CD14-positive monocyte (primary cell): ENCODE measurements at places on chromosomes 4 and X. TPM values are rescaled to one million over a fixed set of nuclear protein-coding genes. Genes with fewer than 3 reads are reported as not detected.
A peak's percentile ranks its signal among the peaks of the same experiment; 100 is the strongest.

The GNRHR gene
- not detected for polyA plus RNA-seq

The PNPLA4 gene
- polyA plus RNA-seq, result 5.5 and 7.1 TPM in 2 replicates

The PALLD gene
- polyA plus RNA-seq, result 9.9 TPM

The NAA11 gene
- not detected in 2 replicates for polyA plus RNA-seq

The RASL11B gene
- polyA plus RNA-seq, result 0.05 TPM in 1 of 2 replicates, not detected in the other

The POLA1 gene
- 1.4 TPM for polyA plus RNA-seq

The SPRY1 gene
- 3.7 TPM for polyA plus RNA-seq

The FAT4 gene
- polyA plus RNA-seq, result not detected in 2 replicates

The PARM1 gene
- 0.13 and 0.27 TPM in 2 replicates for polyA plus RNA-seq

GRCh38 chr4:20684852-20685763 is 15.2 kb upstream of the PACRGL start:
- DNase-seq, result peak; percentile 24

DNA sequence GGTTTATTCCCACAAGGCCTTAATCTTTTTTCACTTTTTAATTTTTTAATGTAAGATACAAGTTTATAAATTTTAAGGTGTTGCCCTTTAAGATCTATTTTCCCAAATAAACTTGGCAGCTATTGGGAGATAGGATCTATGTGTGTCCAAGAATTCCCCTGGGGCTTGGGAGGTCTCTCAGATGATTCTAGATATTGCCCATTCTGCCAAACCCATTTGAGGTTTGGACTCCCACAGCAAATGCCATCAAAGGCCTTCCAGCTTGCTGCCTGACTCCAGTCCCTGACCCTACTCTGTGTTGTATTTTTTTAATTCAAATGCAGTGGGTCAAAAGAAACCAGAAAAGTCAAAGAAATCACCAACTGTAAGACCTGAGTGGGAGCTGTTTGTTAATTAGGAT is 120.0 kb upstream of the CHRDL1 start:
- DNase-seq, result no peak

- no peak for DNase-seq
Measured at GRCh38 chrX:27590044-27590443, at the start of gene DCAF8L2. Gene DCAF8L2, plus strand, starts transcription at chrX:27590344. Its CDS starts 156,552 bp downstream, at chrX:27746896.

- DNase-seq, result no peak
Measured at GRCh38 chr4:97300561-97300960, 842.7 kb downstream of the STPG2 start.

DNA sequence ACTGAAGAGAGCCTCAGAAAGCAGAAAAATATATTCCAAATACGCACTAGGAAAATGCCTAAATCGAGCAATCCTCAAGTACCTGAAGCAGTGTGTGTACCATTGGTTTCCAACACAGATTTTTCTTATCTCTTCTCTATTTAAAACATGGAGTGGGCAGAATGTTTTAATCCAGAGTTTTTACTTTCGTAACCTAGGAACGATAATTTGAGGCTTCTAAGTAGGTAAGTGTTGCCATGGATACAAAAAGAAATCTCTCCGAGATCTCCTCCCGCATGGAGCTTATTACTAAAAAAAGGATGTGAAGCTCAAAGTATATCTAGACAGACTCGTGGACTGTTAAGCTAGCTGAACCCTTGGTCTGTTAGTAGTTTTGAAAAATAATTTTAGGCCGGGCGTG is 23.0 kb upstream of the OTUD4 start:
- DNase-seq, result no peak

GRCh38 chr4:76607266-76607799 is 172.3 kb downstream of the SHROOM3 start:
- no peak for DNase-seq

DNA sequence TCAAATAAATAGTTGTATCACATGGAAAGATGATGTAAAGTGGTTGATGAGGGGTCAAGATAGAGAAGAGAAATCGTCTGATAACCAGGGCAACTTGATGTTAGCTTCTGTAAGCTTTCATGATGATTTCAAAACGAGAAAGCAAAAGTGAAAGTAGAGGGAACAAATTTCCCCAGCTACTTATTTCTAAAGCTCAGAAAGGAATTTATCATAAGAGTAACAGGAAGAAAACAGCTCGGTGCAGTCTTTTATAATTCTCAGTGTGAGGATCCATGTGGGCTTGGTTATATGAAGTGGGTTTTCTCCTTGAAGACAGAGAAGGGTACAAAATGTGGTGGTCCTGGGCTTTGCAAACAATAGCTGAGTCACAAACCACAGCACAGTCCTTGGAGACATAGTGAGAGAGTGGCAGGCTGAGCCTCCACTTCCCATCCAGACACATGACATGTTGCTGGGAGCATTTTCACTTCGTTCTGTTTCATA is 32.1 kb upstream of the GLRA2 start:
- peak; percentile 3 for DNase-seq

DNA sequence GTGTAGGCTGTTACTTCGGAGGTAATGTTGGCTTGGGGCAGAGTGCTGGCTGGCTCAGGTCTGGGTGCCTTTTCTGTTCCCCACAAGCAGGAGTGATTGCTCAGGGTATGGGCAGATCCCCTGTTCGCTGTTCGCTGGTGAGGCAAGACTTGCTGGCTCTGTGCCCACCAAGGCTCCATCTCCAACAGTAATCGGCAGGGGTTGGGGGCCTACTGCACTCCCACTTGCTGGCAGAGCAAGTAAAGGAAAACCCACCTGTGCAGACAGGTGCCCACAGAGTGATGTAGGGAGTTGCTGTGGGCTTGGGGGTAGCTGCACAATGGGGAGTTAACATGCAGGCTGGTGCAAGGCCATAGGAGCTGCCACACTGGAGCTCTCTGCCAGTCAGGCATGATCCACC is 8.0 kb upstream of the TMSB15C start:
- DNase-seq, result no peak

GRCh38 chr4:48046059-48046458 is 29.5 kb downstream of the NIPAL1 start:
- DNase-seq, result no peak

DNA sequence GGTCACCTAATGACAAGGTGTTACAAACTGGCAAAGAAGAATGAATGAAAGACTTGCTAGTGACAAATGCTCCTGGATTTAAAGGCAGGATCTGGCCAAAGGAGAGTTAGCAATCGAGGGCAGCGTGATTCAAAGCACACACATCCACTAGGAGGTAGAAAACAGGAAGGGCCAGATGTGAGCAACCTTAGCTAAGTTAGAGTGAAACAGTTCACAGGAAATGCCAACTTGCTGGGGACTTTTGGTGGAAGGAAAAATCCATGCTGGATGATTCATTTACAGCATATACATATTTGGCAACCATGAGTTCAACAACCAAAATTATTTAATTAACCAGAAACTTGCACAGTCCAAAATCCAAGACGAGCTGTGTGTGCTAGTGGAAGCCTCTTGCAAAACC is 276.9 kb downstream of the PTTG2 start:
- DNase-seq, result peak; percentile 80

DNA sequence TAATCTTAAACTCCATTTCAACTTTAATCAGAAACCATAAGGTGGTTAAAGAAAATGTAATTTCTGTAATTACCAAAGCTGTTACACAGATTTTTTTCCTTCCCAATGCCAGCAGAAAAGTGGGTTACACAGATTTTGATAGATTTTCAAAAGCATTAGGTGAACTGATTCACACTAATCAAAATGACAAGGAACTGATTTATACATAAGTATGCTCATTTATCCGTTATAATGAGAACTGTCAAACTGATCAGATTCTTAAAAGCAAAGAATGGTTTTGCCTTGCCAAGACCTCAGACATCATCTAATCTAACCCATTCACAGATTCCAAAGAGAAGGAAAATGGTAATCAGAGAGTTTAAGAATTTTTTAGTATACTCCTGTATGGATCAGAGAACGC is 5.2 kb downstream of the UGDH start:
- DNase-seq, result no peak

DNA sequence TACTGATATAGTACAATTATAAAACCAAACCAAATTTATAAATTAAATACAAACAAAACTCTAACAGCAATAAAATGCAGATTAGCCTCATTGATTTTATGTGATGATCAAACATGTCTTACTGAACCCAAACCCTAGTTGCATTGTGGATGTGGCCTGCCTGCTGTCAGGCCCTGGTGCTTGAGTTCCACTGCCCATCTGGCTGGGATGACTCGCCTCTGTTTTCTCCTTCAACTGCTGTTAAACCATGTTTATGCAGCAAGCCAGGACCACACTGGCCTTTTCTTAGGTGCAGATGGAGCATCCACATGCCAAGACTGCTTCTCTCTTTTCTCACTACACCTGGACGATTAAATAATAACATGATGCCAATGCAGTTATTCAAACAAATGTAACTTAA is 22.6 kb downstream of the NAP1L5 start:
- no peak for DNase-seq

DNA sequence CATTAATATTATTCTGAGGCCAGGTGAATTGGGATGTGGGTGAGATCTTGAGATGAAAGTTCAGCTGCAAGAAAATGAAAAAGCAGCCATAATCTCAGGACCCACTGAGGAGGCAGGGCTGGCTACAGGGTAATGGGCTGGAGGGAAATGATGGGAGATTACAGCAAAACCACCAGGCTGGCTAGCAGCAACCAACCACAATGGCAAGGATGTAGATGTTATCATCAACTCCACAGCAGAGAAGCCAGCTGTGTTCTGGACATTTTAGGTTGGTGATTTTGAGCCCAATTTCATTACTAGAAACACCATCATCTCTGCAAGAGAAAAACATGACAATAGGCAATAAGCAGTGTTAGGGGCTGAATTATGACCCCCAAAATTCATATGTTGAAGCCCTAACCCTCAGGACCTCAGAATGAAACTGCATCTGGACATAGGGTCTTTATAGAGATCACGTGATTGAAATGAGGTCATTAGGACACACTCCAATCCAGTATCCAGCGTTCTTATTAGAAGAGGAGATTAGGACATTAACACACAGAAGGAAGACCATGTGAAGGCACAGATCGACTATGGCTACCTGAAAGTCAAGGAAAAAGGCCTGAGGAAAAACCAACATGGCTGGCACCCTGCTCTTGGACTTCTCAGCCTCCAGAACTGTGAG is 139.8 kb upstream of the KIT start:
- no peak for DNase-seq

- no peak for DNase-seq
Measured at GRCh38 chrX:18938710-18939109, 45.2 kb downstream of the PHKA2 start.

DNA sequence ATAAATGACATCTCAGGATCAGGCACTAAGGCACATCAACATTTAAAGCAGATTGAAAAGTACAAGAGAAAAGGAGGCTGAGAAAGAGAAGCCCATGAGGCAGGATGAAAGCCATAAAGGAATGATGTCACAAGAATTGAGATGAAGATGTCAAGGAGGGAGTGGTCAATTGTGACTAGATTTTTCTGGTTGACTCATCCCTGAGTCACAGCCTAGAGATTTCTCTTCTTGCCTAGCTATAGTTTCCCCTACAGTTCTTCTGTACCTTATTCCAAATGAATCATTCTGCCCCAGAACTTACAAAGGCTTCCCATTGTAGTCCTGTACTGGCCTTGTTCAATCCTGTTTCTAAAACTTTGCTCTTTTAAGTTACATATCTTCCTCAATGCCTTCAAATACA is 3.4 kb upstream of the USP53 start:
- DNase-seq, result peak; percentile 81

DNA sequence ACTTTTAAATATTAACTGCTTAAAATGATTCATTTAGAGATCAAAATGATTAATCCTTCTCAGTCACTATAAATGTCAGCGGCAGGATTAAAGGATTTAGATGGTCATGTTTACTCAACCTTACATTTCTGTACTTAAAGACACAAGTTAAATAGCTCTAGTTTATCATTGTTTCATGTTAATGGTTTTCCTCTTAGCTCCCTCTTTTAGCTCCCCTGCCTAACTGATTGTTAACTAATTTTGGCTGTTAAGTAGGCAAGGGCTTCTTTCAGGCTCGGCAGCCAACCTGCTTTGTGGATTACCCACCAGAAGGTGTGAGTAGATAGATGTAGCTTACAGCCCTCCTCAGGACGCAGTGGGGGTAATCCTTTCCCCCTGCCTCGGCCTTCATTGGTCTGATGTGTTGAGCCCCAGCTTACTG is 96.0 kb downstream of the TENM3 start:
- no peak for DNase-seq

DNA sequence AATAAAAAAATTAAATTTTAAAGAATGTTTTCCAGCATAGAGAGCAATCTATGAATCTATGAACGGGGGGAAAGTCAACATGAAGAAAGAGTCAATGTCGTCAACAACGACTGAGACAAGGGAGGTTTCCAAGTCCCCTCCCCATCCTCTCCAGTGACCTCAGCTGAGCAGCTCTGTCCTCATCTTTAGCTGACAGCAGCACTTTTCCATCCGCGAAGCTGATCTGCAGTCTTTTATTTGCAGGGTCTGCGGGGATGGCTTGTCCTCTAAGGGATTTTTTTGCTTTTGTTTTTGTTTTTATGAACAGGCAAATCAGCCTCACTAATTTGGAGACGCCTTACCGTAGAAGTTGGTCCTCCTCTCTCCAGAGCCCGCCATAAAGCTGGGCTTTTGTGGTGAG is 46.5 kb downstream of the PRKX start:
- DNase-seq, result no peak

DNA sequence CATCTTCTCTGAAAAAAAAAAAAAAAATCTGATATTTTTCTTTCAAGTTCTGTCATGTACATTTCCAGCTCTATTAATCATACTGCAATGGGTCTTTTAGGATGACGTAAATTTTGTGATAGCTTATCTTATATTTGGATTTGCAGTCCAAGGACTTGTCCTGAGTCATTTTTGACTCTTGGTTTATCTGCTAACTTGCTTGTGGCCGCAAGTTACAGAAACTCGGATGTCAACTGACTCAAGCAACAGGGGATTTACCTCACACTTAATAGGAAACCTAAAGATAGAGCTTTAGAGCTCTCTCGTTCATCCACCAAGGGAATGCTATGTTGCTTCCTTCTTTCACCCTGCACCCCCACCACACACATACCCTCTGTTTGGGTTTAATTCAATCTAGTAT is 1433.8 kb upstream of the TENM3 start:
- DNase-seq, result no peak

DNA sequence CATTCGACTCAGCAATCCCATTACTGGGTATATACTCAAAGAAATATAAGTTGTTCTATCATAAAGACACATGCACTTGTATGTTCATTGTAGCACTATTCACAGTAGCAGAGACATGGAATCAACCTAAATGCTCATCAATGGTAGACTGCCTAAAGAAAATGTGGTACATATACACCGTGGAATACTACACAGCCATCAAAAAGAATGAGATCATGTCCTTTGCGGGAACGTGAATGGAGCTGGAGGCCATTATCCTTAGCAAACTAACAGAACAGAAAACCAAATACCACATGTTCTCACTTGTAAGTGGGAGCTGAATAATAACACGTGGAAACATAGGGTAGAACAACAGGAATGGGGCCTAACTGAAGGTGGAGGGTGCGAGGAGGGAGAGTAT is 44.9 kb downstream of the TMEM131L start:
- no peak for DNase-seq

- no peak for DNase-seq
Measured at GRCh38 chrX:79133904-79134303, 10.6 kb upstream of the GPR174 start.

DNA sequence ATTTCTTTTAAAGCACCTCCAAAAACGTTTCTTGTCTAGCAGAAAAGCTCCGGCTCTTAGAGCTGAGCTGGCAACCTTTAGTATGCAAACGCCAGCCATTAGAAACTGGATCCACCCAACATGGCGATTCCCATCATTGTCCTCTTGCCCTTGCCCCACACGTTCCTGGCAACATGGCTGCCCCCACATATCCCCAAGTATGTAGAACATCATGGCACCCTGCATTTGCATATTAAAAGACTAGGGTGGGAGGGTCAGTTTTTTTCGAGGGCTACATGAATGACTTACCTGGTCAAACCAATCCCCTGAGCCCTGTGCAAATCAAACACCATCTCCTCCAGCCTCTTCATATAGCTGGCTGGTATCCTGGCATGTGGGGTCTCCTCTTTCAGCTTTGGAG is 82.2 kb upstream of the HELT start:
- DNase-seq, result no peak
